ENCODE measurements at places on chromosomes 11 and 22. TPM values are rescaled to one million over a fixed set of nuclear protein-coding genes. Genes with fewer than 3 reads are reported as not detected.

KIRREL3 gene
- total RNA-seq = not detected

- no peak for DNase-seq
Observed at GRCh38 chr11:124518989-124519451, 24.4 kb downstream of the OR8B12 start.

DNA sequence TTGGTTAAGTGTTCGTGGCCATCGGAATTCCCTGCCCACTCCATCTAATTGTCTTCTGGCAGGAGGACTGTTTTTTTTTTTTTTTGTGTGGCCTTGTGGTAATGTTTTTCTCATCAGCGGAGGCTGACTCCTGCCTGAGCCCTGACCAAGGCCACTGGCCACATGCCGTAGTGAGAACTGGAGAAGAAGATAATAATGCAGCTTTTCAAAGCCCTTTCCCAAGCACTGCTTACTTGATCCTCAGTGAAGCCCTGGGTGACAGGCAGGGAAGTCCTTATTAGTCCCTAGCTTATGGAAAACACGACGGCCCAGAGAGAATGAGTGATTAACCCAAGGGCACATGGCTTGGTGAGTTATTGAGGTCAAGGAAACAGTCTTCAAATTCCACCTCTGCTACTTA is 71.2 kb downstream of the ADM start:
- no peak for DNase-seq

MYEOV gene
- total RNA-seq = not detected

CXCR5 gene
- total RNA-seq = not detected

- DNase-seq = no peak
Observed at GRCh38 chr11:10730151-10730550, 20.9 kb upstream of the CTR9 start.

KCNK7 gene
- total RNA-seq = under 0.01 TPM

GRCh38 chr22:38826386-38826785 is 17.4 kb downstream of the NPTXR start:
- DNase-seq = no peak

CASTOR1 gene
- 6.5 TPM for total RNA-seq

- no peak for DNase-seq
Observed at GRCh38 chr22:30824096-30824495, 129.4 kb downstream of the OSBP2 start.

DNA sequence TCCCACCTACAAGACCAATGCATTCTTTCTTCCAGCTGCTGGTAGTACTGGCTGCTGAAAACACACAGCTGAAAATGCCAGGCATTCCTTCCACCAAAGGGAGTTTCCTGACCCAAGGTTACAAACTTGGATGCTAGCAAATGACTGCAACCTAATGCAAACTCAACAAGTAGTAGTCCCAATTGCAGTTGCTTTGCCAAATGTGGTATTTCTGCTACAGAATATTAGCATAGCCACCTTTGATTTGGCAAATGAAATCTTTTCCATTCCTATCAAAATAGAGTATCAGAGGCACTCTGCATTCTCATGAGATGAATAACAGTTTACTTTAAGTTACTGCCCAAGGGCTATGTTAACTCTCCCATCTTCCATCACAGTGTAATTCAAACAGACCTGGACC is 172.0 kb upstream of the ARHGAP42 start:
- peak; percentile 36 for DNase-seq

SLC25A45 gene
- 1.7 TPM for total RNA-seq

OAF gene
- total RNA-seq = 17.3 TPM

DNA sequence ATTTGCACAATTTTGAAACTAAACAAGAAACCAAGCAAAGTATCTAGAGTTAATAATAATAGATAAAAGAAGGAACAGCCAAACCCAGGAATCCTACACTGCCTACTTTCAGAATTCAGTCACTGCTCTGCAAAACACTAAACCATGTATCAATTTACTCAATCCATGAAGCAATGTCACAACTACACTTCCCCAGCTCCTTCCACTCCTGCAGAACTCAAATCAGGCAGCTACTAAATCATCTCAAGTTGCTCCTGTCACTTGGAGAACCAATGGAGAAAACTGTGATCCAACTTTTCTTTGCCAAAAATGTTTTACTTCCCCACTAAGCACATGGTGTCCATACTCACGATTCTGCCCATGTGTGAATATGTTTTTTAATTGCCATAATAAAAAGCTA is 24.9 kb upstream of the C11orf58 start:
- DNase-seq = no peak

DNA sequence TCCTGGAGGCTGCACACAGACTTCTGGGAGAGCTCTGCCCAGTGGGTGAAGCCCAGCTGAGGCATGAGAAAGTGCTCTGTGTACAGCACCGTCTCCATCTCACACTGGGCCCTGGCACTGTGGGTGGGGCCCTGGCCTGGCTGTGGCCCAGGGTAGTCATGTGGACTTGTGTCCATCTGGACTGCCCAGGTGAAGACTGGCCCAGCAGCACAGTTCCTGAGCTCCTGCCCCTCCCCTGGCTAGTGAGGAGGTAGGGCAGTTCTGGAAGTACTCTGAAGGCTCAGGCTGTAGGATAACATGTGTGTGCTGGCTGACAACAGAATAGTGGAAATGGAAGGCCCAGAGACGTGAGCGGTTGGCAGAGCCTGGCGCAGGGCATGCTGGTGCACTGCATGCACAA is 35.4 kb downstream of the RSPH14 start:
- DNase-seq = no peak

DMC1 gene
- 0.22 TPM for total RNA-seq

GRCh38 chr11:11036848-11037732 is 179.2 kb upstream of the ZBED5 start:
- DNase-seq = peak; percentile 69

INSC gene
- total RNA-seq = not detected

- no peak for DNase-seq
Observed at GRCh38 chr11:126479178-126479930, 123.9 kb downstream of the ST3GAL4 start.

- no peak for DNase-seq
Observed at GRCh38 chr11:57255618-57256017, 18.6 kb upstream of the APLNR start.

FAM111B gene
- 6.9 TPM for total RNA-seq

PPP6R3 gene
- total RNA-seq = 95.9 TPM

PANX3 gene
- total RNA-seq = not detected

- no peak for DNase-seq
Observed at GRCh38 chr22:17945888-17946648, 78.3 kb downstream of the MICAL3 start.

- DNase-seq = peak; percentile 89
Observed at GRCh38 chr11:35629914-35630313, 11.7 kb downstream of the FJX1 start.

C11orf87 gene
- not detected for total RNA-seq

DNA sequence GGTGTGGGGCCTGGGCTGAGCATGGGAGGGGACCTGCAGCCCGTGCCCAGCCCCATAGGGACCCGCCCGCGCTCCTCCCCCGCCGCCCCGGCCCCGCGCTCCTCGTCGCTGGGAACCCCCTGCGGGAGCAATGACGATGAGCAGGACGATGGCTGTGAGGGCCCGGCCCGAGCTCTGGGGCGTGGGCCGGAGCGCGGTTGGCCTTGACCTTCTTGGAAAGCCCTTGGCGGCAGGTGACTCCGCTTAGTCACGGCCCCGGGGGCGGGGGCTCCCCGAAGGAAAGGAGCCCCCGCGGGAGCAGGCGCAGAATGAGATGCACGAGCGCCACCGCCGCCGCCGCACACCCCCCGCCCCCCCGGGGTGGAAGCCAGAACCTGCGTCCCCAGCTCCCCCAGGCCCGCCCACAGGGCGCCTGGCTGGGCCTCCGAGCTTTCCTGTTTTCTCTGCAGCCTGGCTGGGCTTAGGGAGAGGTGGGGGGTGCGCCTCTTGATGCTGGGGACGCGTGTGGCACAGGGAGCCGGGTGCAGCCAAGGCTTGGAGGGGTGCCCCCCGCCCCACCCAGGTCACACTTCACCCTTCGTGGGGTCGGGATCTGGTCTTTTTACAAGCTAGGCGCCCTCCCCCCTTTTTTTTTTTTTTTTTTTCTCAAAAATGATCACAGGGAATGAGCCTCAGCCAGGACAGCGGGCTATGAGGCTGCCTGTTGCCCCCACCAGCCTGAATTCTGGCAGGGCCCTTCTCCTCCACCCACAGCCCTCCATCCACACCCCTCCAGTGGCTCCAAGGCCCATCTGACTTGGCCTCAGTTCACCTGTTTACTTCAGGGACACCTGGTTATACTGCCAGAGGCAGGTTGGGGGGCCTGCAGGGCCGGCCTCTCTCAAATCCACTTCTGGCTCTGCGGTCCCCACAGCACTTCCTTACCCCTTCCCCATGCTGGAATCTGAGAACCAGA is 17.9 kb downstream of the CRELD2 start:
- DNase-seq = peak; percentile 99

DNA sequence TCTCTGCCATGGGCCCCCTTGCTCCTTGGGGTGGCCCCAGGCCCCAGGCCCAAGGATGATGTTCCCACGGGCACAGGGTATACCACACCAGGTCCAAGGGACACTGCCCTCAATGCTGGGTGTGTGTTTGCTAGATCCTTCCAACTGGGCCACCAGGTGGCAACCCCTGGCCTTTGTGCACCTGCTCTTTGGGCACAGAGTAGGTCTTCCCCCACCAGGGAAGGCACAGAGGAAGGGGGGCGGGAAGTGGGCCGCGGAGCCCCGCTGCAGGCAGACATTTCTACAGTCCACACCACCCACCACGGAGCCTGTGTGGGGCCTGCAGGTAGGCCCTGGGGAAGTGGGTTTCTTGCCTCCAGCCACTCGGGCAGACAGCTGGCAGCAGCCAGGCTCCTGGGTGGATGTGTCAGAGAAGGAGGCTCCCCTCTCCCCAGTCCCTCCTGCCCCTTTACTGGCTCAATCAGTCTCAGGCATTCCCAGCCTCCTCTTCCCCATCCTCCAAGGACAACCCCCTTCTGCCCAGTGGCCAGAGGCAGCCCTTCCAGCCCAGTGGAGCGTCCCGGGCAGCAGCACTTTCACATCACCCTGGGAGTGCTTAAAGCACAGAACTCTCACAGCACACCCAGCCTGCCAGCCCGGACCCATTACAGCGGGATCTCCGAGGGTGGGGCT is 21.6 kb downstream of the MAFF start:
- DNase-seq = no peak

DNA sequence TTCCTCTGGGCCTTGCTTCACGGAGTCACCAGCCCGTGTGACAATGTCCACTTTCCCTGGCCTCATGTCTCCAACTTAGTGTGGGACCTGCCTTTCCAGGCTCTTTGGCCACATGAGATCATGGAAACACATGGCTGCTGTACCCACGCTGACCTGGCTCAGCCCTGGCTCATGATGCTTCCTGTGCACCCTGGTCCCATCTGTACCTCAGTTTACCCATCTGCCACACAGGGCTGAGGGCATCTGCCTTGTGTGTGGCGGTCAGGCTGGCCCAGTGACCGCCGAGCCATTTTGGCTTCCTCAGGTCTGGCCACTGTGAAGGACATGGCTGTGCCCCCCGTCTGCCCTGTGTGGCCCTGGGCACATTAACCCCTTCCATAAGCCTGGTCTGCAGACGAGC is 32.2 kb upstream of the CCDC188 start:
- no peak for DNase-seq

DNA sequence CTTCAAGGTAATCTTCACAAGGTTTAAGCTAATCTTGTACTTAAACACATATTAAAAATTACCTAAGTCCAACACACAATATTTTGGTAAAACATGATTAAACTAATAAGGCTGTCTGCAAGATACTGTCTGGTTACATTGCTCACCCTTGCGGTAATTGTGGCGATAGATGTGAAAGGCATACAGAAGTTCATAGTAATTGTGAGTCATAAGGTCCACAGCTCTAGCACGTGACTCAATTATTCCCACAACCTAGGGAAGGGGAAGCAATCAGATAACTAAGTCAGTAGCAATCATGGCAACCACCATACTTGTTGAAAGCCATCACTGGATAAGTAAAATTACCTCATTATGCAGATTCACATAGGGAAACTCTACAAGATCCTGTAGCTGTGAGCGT is 30.5 kb upstream of the FNBP4 start:
- peak; percentile 56 for DNase-seq

PRRG4 gene
- total RNA-seq = 0.22 TPM

DNA sequence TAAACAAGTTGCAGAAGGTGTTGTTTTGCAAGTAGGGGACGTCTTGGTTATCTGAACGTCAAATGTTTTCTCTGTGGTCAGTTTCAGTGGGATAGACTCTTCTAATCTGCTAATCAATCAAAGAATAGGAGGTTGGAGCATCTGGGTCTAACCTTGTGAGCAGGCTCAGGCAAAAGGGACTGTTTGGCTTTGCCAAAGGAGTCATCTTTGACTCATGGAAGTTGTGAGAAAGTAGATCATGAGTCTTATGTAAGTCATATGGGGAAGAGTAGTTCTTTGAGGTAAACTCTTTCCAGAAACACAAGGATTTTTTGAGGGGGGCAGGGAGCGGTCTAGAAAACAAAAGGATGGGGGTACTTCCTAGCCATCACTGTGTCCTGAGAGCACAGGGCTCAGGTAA is 27.1 kb upstream of the TOP3B start:
- DNase-seq = no peak

VPREB3 gene
- not detected for total RNA-seq

DNA sequence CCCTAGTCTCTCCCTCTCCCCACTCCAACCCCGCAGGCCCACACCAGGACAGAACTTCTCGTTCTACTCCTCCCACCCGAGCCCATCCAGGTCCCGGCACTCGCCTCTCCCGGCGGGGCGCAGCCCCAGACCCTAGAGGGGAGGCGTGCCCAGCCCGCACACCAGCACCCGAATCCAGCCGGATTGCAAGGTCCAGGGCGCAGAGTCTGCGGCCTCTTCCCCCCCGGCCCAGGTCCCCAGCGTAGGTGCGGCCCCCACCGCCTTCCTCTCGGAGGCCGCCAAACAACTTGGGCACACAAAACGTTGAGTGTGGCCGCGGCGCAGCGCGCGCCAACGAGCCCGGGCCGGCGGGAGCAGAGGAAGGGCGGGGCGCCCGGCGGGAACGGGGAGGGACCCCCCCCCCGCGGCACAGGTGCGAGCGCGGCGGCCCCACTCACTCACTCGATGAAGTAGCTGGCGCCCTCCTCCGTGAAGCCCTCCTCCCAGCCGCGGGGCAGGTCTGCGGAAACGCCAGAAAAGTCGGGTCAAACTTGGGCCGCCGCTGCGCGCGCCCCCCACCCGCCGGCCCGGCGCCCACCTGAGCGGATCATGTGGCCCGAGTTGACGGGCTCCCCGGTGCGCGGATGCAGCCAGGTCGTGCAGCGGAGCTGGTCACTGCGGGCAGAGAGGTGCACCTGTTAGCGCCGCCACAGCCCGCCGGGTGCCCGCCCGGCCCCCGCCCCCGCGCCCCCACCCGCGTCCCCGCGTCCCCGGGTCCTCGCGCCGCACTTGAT is 480 bp downstream of the PLEKHA7 start:
- no peak for DNase-seq

DNA sequence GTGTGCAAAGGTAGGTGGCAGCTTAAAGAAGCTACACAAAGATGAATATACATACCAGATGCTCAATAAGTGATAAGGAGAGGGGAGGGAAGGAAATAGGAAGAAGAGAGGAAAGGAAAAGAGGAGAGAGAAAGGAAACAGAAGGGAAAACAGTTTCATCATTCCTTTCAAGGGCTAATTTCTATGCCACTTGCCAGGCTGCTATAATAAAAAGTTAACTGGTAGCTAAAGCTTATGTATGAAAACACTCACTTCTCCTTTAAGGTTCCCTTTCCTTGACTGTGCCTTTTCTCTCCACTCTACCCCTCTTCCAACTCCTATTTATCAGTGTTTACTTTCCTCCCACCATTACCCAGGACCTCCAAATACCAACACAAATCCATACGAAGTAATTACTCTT is 347.9 kb downstream of the DLG2 start:
- no peak for DNase-seq

Data from lung microvascular endothelial cell (primary cell).